ENCODE measurements at places on chromosomes 12 and 14.

DNA sequence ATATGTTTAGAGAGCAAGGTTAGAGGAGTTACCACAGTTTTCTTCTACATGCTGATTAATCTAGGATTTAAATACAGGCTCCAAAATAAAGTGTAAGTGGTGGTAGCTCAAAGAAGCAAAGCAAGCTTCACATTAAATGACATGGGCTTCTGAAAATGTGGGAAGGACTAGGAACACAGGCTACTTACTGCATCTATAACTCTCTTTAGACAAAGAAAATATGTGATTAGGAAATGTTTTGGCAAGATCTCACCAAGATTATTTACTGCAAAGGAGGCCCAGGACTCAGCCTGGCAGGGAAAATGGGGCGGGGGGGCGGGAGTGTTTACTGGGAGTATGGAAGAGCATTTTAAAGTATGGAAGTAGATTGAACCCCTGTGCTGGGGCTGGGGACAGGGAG lies 39.4 kb downstream of the ETV6 start:
- DNase-seq: no peak

- DNase-seq: peak; percentile 42
These were observed 367 bp downstream of the GALNT16 start for GRCh38 chr14:69260190-69260860.

GRCh38 chr14:104874110-104874531 lies 9.1 kb downstream of the CEP170B start:
- no peak for DNase-seq

GRCh38 chr12:125525879-125526278 lies 460.6 kb downstream of the AACS start:
- no peak for DNase-seq

DNA sequence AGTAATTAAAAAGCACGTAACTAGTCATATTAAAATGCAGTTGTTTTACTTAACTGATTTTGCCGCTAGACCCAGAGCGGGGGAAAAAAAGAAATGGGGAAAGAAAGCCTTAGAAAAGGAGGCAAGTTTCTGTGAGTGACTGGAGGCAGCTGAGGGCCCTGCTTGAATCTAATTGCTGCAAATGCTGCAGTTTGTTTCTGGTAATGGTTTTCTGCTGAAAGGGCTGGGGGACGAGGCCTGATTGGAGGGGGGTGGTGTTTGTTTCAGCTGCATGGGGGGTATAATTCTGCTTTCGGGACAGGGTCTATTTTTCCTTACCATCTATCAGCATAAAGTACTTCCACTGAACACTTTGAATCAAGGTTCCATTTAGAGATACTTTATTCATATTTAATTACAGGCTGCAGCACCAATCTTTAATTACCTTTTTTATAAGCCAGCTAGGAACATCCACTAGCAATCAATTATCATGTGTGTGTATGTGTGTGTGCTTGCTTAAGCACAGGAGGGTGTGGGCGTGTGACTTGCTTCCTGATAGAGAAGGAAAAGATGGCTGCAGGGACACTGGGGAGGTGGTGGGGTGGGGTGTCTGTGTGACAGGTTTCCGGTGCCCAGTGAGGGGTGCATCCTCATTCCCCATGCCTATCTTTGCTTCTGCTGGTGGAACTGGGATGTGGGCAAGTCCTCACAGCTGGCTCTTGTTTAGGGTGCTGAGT lies 83.4 kb downstream of the ADCK1 start:
- DNase-seq: no peak

GRCh38 chr14:34170882-34171281 lies 220.0 kb upstream of the EGLN3 start:
- no peak for DNase-seq

GRCh38 chr12:104469523-104469922 lies 12.8 kb downstream of the CHST11 start:
- DNase-seq: no peak

GRCh38 chr12:130303781-130304180 lies 33.9 kb upstream of the PIWIL1 start:
- no peak for DNase-seq

GRCh38 chr14:26088275-26088674 lies 509.6 kb downstream of the NOVA1 start:
- no peak for DNase-seq

- no peak for DNase-seq
These were observed 321.0 kb downstream of the BCL11B start for GRCh38 chr14:98951031-98951430.
